ENCODE measurements at places on chromosomes 4 and X.

DNA sequence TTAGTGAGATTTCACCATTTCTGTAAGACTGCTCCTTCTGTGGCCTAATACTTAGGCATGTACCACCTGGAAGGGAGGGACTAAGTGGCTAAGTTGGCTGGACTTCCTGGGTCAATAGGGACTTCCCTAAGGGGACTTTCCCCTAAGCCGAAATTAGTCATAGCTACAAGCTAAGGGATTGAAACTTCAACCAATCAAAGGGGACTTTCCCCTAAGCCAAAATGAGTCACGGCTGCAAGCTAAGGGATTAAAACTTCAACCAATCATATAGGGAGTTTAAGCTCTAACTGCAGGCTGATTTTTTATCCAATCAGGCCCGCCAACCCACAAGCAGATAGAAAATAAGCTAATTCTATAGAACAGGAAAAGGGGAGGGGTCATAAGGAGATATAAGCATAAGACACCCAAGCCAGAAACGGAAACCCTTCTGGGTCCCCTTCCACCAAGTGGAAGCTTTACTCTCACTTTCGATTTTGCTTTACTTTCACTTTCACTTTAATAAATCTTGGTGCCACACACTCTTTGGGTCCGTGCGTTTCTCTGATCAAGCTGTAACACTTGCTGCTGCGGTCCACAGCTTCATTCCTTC is 382.8 kb downstream of the KLHL4 start:
- DNase-seq, result peak; percentile 0

GRCh38 chr4:149980121-149980682 is 98.0 kb upstream of the DCLK2 start:
- no peak for DNase-seq

DNA sequence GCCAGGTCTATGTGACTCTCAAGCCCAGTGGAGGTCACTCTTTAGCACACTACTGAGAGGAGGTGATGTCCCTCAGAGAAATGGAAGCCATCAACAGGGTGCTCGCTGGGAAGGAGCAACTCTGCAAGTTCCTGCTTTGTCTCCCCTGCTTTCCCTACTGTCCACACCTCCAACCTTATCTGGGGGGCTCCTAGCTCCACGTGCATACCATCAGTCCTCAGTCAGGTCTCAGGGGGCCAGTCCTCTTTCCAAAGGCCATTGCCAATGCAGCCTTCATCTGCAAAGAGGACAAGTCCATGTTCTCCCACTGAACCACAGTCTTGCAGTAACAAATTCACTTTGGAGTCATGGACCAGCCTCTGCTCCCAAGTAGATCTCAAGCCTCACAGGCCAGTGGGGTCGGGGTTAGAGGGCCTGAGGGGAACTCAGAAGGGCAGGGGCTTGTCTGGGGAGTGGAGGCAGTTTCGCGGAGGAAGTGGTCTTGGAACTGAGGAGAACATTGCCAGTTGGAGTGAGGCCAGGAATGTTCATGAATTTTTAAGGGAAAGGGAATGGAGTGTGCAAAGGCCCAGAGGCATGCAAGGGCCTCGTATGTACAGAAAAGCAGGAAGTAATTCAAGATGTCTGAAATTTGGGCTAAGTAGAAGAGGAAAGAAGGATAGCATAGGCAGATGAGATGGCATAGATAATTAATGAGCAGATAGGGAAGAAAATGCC is 8.9 kb downstream of the RTL5 start:
- DNase-seq, result no peak

GRCh38 chr4:123682931-123683330 is 286.3 kb downstream of the SPRY1 start:
- DNase-seq, result no peak

DNA sequence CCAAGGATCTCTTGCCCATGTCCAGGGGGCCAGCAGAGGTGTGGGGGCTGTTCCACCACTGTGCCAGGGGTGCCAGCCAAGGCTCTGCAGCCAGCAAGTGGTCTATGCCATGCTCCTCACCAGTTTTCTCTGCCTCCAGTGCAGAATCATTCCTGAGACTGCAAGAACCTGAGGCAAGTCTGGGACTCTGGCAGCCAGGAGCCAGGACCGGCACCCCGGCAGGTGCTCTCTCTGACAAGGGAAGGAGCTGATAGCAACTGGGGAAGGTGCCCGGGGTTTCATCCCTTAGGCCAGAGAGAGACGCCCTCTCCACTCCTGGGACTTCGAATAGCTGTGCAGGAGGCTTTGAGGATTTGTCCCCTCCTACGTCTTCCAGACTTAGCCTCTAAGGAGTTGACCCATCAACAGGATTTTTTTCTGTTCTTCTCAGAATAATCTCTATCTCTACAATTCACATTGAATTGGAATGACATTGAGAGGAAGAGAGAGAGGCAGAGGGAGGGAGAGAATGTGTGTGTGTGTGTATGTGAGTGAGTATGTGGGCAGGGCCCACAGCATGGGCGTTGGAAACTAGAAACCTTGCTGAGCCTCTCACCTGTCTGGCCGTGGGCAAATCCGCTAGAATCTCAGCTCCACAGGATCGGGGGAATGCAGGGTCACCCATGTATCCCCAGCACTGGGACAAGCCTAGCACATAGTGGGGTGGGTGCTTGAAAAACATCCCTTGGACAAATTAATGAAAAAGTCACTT is 74.5 kb upstream of the AFAP1 start:
- DNase-seq, result no peak
